ENCODE measurements at places on chromosomes 1 and 21. TPM values are rescaled to one million over a fixed set of nuclear protein-coding genes. Genes with fewer than 3 reads are reported as not detected.

GRCh38 chr1:29646161-29646775, 409.9 kb downstream of the PTPRU start:
- no peak for DNase-seq

GRCh38 chr1:39387452-39387851, 104.0 kb upstream of the BMP8A start:
- no peak for DNase-seq

- DNase-seq = no peak
Measured at GRCh38 chr1:55127827-55128343, 87.3 kb downstream of the USP24 start.

DNA sequence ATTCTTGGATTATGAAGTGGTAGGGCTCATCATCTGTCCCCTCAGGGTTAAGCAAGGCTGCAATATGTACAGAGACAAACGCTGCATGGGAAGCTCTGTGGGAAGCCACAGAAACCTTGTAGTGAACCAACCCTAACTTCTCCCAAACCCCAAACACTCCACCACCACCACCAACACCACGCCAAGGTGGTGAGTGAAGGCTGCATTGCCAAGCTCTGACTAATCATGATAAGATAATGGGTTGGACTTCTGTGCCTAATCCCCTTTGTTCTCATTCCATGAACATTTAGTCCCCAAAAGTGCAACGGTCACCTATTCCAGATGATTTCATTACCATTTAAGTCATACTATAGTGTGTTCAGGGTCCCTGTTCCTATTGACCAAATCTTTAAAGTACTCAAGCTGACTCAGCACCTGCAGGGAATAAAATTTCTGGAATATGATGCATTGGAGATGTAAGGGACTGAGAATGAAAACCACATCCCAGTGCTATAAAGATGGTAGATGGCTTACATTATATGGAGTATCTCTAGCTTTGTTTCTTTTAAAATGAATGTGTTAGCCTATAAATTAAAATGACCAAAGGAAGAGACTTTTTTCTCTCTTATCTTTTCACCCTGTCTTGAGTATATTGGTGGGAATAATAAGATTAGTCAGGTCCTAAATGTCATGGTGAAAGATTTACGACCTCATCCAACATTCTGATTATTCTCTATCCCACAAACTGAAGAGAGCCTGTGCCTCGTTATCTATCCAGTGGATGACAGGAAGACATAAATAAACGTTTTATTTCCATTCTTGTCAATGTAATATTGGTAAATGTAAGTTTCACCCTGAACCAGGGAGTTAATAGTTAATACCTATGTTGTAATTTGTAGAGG, 22.6 kb upstream of the PLD5 start:
- DNase-seq = no peak

The TAS1R1 gene
- polyA plus RNA-seq = 5.1 TPM

The RGS1 gene
- 3.9 TPM for polyA plus RNA-seq

The AMY1A gene
- 1.1 TPM for polyA plus RNA-seq

GRCh38 chr1:60063561-60063960, 10.0 kb downstream of the C1orf87 start:
- DNase-seq = no peak

The KIF26B gene
- 3.0 TPM for polyA plus RNA-seq

DNA sequence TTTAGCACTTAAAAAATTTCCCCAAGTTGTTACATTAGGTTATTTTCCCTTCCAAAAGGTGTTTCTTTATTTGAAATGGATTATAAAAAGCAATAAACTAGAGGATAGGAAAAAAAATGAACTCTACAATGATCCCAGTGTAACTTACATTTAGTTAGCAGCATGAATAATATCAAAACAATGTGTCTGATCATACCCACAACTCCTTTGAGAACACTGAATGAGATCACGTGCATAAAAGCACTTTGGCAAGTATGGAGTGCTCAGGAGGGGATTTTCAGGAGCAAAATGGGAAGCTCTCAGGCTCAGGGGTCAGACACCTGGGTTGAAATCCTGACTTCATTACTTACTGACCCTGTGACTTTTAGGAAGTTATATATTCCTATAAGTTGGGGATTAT, 369.7 kb upstream of the PROX1 start:
- no peak for DNase-seq

- DNase-seq = no peak
Measured at GRCh38 chr1:190688096-190688495, 210.4 kb upstream of the BRINP3 start.

The NPHS2 gene
- polyA plus RNA-seq = 0.83 TPM

Data from testis (tissue), 5 donors.